NCI-H460 (cell line): ENCODE measurements at places on chromosomes 2 and 18.

GRCh38 chr18:3097082-3097481 lies 84.1 kb upstream of the LPIN2 start:
- no peak for DNase-seq

DNA sequence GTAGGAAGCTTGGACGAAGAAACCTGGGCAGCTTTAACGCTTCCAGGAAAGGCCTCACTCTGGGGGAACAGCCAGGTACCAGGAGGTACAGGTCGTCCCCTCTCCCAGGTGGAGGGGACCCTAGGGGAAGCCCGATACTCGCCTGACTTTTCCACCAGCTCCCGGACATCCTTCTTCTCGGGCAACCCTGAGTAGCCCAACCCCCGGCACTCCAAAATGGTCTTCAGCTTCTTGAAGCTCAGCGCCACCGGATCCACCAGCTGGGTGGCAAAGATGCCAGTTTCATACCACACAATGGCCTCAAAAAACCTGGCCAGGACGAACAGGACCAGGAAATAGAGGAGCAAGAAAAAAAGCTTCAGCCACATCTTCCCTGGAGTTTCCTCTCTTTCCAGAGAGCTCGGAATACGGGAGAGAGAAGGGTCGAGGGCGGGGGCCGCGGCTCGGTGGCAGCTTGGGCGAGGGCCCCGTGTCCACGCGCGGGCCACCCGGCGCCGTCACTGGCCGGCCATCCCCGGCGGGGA lies 1.1 kb downstream of the RNF103 start:
- DNase-seq: no peak

DNA sequence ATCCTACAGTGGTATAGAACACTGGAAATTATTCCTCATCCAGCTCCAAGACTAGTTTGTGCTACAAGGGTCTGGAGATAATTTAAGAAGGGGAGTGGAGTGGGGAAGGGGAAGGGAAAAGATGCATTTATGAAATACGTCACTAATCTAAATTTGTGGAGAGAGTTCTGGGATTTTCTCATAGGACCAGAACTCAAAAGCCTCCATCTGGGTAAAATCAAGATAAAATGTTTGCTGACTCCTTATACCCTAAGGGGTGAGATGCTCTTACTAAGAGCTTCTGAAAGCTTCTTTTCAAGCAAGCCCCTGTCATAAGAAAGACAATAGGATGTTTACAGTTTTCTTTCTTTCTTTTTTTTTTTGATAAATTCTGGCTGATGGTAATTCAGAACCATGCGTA lies 88.5 kb upstream of the RBMS1 start:
- DNase-seq: no peak

DNA sequence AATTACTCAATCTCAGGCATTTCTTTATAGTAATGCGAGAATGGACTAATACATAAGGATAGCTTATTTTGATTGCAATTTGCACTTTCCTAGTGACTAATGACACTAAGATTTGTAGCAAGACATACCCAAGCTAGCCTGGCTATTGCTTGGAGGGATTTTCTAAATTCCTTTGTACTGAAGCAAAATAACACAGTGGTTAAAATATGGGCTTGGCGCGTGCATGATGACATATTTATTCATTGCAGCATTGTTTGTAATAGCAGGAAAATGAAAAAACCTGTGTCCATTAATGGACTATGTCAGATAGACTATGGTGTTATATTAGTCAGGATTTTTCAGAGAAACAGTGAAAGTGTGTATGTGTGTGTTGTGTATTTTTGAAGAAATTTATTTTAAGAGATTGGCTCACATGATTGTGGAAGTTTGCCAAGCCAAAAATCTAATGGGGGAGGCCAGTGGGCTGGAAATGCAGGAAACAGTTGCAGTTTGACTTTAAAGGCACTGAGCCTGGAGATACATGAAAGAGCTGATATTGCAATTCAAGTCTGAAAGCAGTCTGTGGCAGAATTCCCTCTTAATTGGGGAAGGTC lies 16.7 kb upstream of the LAPTM4A start:
- DNase-seq: no peak

- no peak for DNase-seq
These were observed 112.4 kb upstream of the DDX18 start for GRCh38 chr2:117702098-117702497.
